ENCODE measurements at places on chromosomes 11 and 22. TPM values are rescaled to one million over a fixed set of nuclear protein-coding genes. Genes with fewer than 3 reads are reported as not detected.

GRCh38 chr22:24516301-24516737 is 21.2 kb downstream of the UPB1 start:
- peaks cover 16% of the 10 kb centered on the region for H3K27me3 ChIP-seq
- H3K4me1 ChIP-seq = peaks cover 5% of the 10 kb centered on the region
- no peak overlapping the region for H3K27ac ChIP-seq
- H3K4me3 ChIP-seq = no peak overlapping the region
- no peak for DNase-seq

DNA sequence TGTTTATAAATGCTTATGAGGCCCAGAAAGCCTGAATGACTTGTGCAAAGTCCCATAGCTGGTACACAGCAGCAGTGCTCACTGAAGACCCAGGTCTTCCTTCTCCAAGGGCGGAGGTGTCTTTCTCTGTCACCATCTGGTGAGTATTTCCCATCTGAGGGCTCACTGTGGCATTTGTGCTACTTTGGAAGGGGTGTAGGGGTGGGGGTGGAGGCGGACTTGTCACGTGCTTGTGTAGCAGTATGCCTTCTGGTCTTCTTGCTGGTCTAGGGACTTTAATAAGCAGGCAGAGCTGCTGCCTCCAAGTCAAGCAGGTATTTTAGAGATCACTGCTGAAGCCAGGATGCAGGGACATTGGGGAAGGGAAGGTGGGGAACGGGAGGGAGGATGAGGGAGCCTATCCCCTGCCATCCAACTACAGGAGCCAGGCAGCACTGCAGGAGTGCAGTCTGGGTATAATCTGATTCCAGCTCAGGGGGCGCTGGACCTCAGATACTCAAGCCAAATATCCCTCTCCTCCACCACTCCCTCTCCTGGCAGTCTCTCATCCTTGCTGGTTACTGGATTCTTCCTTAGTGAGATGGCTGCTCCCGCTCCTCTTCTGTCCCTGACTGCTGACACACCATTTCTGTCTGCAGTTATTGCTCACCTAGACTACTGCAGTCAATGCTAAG is 3.4 kb downstream of the ABCC8 start:
- no peak for DNase-seq
- peaks cover 56% of the 10 kb centered on the region for H3K27me3 ChIP-seq
- H3K36me3 ChIP-seq = no peaks in the 10 kb centered on the region
- no peak overlapping the region for H3K27ac ChIP-seq
- H3K4me1 ChIP-seq = peaks cover 2% of the 10 kb centered on the region
- H3K4me3 ChIP-seq = no peak overlapping the region

DNA sequence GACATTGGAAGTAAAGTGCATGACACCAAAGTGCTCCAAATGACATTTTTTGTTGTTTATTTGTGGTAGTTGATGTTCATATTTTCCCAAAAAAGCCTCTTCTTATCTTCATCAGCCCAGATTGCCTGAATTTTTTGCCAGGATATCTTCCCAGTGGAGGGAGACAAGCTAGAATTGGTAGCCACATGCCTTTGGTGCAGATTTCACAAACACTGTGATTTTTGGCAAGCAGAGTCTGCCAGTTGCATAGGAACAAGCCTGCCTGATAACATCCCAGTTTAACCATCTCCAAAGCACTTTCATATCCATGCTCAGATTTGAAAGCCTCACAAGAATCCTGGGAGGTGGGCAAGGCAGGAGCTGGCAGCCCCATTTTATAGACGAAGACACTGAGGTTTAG is 102.3 kb upstream of the SYT13 start:
- H3K4me3 ChIP-seq = no peak overlapping the region
- no peaks in the 10 kb centered on the region for H3K36me3 ChIP-seq
- peaks cover 5% of the 10 kb centered on the region for H3K4me1 ChIP-seq
- peaks cover 3% of the 10 kb centered on the region for H3K27me3 ChIP-seq

DNA sequence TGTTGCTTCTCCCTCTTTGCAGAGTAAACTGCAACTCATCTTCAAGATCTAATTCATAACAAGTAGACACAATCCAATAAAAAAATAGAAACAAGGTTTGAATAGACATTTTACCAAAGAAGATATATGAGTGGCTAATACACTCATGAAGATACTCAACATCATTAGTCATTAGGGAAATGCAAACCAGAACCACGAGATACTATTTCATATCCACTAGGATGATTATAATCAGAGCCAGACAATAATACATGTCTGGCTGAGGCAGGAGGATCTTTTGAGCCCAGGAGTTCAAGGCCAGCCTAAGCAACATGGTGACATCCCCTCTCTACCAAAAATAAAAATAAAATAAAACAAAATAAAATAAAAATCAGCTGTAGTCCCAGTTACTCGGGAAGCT is 85.0 kb downstream of the ATG16L2 start:
- no peak for DNase-seq
- no peak overlapping the region for H3K4me3 ChIP-seq
- H3K27me3 ChIP-seq = no peaks in the 10 kb centered on the region
- H3K27ac ChIP-seq = no peak overlapping the region

BRSK2 gene
- 0.18 TPM for total RNA-seq
